Astrocyte of the cerebellum (primary cell): ENCODE measurements at places on chromosomes 7 and 10.

GRCh38 chr10:17831896-17832295 is 22.7 kb downstream of the MRC1 start:
- DNase-seq = no peak

GRCh38 chr10:71368643-71369042 is 28.1 kb upstream of the CDH23 start:
- DNase-seq = no peak

DNA sequence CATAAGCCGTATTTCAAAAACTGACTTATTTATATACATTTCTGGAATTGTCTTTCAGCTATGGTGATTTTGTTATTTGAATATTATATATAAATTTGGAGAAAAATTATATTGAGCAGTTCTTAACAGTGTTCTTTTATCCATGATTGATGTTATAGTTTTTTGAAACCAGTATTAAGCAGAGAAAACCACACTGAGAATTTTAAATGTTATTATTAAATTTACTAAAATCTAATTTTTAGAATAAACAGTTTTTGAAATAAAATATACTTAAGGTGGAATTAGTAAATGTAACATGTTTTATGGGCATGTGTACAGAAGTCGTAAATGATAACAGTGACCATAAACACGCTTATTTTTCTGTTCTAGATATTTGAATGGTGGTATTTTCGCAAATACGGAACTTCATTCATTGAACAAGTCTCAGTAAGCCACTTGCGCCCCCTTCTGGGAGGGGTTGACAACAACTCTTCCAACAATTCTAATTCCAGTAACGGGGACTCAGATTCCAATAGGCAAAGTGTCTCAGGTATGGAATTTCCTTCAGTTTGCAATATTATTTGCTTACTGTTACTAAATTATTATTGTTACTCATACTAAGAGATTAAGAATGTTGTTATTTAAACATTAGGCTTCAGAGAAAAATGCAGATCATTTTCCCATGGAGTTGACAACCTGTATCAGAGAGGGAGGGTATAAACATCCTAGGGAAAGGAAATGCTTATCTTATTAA is 166.1 kb downstream of the ST7 start:
- peak; percentile 65 for DNase-seq

DNA sequence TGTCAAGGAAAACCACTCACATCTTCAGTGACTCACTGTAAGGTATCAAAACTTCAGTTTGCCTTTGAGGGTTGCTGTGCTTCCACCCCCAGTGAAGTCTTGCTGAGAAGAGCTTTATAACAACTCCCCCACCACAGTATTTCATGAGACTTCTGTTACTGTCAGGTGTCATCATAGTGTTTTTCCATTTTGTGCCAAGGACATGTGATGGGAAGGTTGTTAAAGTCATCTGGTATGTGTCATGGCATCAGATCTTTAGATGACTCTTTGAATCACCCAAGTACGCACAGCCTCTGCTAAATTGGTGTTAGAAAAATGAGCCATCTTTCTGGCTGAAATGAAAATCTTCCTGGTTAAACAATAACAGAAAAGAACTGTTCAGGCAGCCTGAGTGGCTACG is 115.0 kb upstream of the CCDC6 start:
- DNase-seq = no peak

- no peak for DNase-seq
These were observed 3.7 kb downstream of the METTL27 start for GRCh38 chr7:73838642-73839041.

- no peak for DNase-seq
These were observed 680.8 kb downstream of the LRMDA start for GRCh38 chr10:76111986-76112825.

GRCh38 chr7:122845286-122845685 is 41.0 kb downstream of the CADPS2 start:
- DNase-seq = no peak

GRCh38 chr10:129032372-129033313 is 434.4 kb upstream of the MGMT start:
- no peak for DNase-seq

GRCh38 chr10:132059760-132060508 is 5.8 kb upstream of the JAKMIP3 start:
- no peak for DNase-seq

DNA sequence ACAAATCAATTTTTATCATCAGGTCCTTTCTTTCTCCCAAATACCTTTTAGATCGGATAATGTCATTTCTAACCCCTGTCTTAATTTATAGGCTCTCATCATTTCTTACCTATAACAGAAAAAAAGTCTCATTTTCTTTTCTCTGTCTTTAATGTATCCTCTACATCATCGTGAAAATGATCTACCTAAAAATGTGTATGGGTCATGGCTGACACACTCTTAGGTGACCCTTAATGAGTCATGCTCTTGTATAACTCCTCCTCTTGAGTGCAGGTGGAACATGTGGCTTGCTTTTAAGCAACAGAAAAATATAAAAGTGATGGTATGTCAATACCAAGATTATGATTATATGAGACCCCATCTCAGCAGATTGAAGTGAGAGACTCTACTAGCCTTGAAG is 139.4 kb downstream of the SEMA3C start:
- DNase-seq = no peak

DNA sequence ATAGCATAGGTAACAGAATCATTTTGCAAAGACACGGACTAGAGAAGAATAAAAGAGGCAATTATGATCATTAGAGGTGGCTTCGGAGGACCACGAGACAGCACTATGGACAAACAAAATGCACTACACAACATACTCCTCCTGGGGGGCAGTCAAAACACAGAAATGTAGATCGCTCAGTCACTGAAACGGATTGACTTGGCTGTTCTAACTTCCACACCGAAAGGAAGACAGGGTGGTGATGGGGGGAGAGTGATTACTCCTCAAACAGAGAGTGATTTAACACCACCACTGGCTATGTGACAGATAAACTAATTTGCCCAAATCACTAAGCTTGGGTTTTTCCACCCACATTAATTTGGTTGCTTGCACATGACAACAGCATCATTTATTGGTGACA is 14.1 kb upstream of the PPA1 start:
- no peak for DNase-seq

DNA sequence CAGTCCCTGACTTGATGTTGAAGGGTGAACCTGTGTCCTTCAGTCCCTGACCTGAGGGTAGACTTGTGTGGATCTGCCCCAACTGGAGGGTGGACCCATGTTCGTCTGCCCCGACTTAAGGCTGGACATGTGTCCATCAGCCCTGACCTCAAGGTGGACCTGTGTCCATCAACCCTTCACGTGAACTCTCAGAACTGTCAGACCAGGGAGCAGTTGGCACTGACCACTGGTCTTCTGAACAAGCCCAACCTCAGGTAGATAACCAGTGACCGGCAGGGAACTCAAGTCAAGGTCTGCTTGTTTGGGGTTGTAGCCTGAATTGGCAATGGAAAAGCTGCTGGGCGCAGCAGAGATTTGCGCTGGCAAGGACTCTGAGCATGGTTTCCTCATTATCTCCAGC is 96.5 kb downstream of the ADCY1 start:
- DNase-seq = no peak

DNA sequence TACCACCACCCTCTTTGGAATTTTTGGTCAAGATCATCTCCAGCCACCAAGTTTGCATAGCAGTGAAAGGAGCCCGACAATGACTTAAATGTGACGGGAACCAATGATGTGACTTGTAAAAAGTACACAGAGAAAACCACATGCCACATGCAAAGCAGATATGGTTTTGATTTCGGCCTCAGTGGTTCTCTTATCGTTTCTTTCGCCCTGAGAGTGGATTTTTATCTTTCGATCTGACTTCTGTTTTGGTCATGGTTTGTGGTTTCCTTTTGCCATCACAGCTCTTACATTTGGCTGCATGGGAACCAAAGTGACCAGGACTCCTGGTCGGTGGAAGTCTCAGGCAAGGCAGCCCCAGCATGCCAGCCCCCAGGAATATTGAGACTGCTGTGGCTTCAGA is 31.5 kb downstream of the TCF7L2 start:
- no peak for DNase-seq

DNA sequence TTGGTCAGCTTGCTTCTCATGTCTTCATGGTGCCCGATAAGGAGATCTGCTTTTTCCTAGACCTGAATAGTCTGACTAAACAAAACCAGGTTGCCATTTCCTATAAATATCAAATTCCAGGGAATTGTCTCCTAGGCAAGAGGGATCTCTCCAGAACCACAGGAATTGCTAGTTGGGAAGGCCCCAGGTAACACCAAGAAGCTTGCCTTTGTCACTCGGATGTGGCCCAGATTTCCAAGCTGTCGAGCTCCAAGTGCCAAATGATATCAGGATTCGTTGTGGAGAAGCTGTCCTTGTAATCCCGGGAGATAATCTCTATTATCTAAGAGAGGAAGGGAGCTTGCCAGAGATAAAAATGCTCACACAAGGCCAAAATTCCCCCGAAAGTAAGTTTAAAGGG is 1288.5 kb upstream of the AUTS2 start:
- DNase-seq = no peak

DNA sequence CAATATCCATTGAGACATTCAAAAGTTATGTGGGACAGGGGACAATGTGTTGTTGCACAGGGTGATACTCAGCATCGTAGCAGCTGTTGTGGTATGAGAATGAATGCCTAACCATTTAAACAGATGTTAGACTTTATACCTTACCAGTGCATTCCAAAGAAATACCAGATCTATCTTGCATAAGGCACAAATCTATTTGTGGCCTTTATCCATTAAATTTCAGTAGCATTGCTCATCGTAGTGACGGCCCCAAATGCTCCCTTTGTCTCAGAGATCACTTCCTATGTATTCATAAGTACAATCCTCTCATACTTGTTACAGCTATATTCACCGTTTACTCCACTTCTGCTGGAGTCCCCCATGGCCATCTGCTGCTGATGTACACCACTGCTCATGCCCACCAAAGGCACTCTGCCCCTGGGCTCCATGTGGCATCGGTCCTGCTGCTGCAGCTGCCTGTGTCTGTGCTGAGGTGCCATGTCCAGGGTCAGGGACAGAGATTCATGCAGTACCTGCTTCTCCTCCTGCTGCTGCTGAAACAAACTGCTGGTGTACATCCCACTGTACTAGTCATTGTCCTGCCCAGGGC is 96.3 kb downstream of the CPED1 start:
- DNase-seq = peak; percentile 70

GRCh38 chr10:58942724-58943123 is 233.7 kb upstream of the PHYHIPL start:
- no peak for DNase-seq

DNA sequence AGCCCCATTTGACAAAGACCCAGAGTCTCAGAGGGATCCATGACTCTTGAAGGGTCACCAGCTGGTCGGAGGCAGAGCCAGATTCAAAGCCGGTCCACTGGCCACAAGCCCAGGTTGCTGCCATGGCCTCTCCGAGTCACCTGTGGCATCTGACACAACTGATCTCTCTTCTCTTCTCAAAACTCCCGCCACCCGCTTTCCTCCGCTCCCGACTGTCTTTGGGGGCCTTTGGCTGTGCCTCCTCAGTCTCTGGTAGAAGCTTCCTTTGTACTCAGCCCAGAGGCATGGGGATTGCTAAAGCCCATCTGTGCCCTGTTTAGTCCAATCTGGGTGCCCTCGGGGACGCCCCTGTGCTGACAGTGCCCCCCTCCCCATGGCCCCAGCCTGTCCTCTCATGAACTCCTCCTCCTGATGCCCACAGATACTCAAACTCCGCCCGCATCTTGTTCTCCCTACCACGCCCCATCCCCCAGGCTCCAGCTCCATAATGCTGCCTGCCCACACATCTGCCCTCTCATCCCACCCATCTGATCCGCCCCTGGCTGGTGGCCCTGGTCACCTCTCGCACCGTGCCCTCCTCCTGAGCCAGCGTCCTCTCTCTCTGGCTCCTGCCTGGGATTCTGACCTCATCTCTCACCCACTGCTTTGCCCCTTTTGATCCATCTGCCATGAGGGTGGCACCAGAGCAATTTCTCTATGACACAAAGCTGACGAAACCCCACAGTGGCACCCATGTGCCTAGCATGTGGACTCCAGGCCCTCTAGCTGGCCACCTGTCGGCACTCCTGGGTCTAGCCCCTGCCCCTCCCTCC is 150.6 kb downstream of the SLIT1 start:
- DNase-seq = no peak

DNA sequence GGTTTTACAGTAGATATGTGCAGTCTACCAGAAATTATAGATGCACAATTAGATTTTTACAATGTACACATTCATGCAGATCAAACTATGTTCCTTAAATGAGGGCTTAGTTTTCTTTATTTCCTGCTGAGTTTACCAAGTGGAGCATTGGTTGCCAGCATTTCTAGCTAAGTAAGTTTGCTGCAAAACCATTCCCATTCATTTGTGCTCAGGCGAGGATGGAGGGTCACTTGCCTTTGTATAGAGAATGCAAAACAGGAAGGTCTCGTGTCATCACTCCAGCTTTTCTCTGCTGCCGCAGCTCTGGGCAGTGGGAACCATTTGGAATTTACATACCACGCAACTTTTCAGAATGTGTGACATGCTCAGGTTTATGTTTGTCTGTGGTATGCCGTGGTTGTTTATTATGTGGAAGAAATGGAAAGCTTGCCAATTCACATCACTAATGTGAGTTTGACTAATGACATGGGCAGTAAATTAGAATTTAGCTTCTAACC is 198.6 kb downstream of the TRIL start:
- peak; percentile 84 for DNase-seq

- DNase-seq = no peak
These were observed 115.0 kb downstream of the FAM107B start for GRCh38 chr10:14659626-14660196.

DNA sequence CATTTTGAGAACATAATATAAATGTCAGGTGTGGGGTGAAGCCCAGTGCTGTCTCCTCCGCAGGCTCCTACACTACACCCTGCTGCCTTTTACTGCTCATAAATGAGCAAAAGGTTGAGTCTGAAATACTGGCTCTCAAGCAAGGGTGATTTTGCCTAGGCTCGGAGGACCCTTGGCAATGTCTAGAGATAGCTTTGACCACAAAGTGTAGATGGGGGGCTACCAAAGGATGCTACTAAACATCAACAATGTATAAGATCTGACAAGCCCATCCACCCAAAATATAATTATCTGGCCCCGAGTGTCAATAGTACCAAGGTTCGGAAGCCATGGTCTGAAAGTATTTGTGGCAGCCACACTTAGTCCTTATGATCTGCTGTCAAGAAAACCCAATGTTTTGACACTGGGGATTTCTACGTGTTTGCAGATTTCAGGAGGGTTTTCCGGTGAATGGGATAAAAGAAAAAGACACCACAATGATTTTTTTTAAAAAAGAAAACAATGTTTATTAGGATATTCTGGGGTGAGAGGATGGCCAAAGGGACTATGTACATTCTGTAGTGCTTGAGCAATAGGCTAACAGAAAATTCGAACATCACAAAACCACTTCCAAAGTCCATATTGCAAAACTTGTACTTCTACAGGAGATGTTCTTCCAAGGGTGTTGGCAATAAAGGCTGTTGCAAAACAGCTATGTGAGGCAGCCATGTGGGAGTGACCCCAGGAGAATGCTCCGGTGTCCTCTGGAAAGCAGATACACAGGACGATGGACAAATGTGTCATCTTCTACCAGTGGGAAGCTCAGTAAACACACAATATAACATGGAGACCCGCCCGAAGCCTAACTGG is 216.3 kb downstream of the GFRA1 start:
- no peak for DNase-seq

DNA sequence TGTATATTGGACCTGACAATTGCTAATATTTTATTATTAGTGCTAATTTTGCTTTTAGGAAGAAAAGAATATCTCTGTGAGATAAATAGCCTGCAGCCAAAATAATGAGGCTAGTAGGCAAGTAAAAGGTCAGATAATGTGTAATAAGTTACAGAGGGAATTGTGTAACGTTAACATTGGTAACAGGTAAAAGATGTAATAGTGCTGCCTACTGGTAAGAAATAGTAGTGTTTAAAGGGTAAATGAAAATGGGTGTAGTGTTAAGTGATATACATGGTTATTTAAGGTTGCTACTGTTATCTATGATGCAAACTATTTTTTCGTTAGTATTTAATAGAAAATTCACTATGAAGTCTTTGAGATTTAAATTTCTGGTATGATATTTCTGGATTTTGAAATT is 9.2 kb upstream of the FOXP2 start:
- DNase-seq = peak; percentile 8
